Activated B cell treated with CpG ODN at 0.5 μM for 24 hours (primary cell): ENCODE measurements at places on chromosomes 1 and 21.

- no peaks in the 10 kb centered on the region for H3K27me3 ChIP-seq
- H3K36me3 ChIP-seq, result peaks cover 3% of the 10 kb centered on the region
- peak; percentile 49 for DNase-seq
- H3K4me1 ChIP-seq, result peaks cover 22% of the 10 kb centered on the region
- H3K4me3 ChIP-seq, result peak overlapping the region; percentile 66
Observed at GRCh38 chr1:27099135-27099586, 55.8 kb downstream of the SLC9A1 start.

GRCh38 chr1:44057293-44057692, 26.0 kb upstream of the SLC6A9 start:
- peaks cover 3% of the 10 kb centered on the region for H3K27me3 ChIP-seq
- no peak for DNase-seq
- no peaks in the 10 kb centered on the region for H3K4me1 ChIP-seq

DNA sequence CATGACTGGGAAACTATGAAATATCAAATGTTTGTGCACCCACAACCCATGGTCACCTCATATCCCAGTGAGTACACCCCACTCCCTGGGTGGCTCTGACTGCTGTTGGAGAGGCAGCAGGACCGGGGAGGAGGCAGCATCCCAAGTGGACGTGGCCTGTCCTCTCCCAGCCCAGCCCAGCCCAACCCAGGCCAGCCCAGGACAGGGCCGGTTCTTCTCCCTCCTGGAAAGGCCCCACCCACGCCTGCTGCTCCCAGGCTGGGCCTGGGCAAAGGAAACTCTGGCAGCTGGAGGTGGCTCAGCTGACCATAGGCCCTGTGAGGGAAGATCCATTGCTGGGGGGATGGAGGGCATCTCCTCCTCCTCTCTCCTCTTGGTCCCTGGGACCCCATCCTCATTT, 19.1 kb downstream of the MATN1 start:
- no peak overlapping the region for H3K4me3 ChIP-seq

- no peaks in the 10 kb centered on the region for H3K4me1 ChIP-seq
- no peaks in the 10 kb centered on the region for H3K36me3 ChIP-seq
- H3K4me3 ChIP-seq, result no peak overlapping the region
- DNase-seq, result no peak
- no peak overlapping the region for H3K27ac ChIP-seq
- H3K27me3 ChIP-seq, result peaks cover 3% of the 10 kb centered on the region
Observed at GRCh38 chr1:50196081-50196480, 87.4 kb downstream of the ELAVL4 start.

- DNase-seq, result no peak
- H3K4me1 ChIP-seq, result no peaks in the 10 kb centered on the region
- H3K27me3 ChIP-seq, result no peaks in the 10 kb centered on the region
- no peak overlapping the region for H3K27ac ChIP-seq
- no peak overlapping the region for H3K4me3 ChIP-seq
- no peaks in the 10 kb centered on the region for H3K36me3 ChIP-seq
Observed at GRCh38 chr1:73800376-73800775, 397.6 kb downstream of the LRRIQ3 start.
